ENCODE measurements at places on chromosomes 4 and X.

GRCh38 chr4:112416464-112416863, 99.5 kb downstream of the NEUROG2 start:
- no peak for DNase-seq

DNA sequence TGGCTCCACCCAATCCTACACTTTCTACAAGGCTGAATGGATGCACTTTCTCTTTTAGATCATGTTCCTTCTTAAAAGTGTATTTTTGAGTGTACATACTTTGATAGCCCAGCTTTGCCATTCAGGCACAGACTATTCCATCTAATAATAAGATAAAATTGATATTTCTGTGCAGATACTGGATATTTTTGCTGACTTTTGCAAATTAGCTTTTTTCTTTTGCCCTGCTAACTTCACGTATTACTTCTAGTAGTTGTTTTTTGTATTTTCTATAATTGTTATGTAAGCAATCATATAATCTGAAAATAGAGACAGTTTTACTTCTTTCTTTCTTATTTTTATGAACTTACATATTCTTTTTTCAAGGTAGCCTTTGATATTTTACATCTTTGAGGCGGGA, 13.5 kb upstream of the GYPA start:
- DNase-seq = no peak

DNA sequence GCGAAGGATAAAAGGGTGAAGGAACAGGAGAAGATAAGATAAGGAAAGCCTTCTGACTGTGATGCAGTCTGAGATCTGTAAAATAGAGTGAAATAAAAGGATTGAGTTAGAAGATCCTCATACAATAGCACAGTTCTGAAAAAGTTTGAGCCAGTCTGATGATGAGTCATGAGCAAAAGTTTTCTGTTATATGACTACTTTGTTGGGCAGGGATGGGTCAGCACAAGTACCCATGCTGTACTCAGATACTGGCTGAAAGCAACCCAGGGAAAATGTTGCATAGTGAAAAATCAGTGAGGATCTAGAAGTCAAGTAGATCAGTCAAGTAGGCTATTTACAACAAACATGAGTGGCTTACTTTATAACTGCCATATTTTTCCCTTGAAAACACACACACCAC, 253.5 kb downstream of the PCDH10 start:
- no peak for DNase-seq

GRCh38 chr4:26590639-26591038, 6.8 kb downstream of the TBC1D19 start:
- no peak for DNase-seq

GRCh38 chr4:27366104-27366823, 505.6 kb downstream of the STIM2 start:
- DNase-seq = no peak

- no peak for DNase-seq
Observed at GRCh38 chr4:47717188-47717587, 120.7 kb downstream of the CORIN start.

DNA sequence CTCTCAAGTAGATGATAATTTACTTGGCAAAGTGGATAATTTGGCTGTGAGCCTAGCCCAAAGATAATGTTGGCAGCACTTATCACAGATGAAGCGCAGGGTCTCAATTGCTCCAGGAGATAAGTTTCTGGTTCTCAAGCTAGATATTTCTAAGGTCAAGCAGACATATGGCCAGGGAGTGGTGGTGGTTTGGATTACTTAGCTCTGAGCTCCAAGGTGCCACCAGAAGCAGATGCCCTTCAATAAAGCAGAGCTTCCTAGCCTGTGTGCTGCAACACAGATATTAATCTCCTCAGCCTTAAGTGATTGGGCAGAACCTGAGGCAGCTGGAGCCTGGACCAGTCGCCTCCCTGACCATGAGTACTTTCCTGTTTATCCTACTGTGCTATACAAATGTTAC, 79.2 kb upstream of the NALF2 start:
- DNase-seq = no peak

DNA sequence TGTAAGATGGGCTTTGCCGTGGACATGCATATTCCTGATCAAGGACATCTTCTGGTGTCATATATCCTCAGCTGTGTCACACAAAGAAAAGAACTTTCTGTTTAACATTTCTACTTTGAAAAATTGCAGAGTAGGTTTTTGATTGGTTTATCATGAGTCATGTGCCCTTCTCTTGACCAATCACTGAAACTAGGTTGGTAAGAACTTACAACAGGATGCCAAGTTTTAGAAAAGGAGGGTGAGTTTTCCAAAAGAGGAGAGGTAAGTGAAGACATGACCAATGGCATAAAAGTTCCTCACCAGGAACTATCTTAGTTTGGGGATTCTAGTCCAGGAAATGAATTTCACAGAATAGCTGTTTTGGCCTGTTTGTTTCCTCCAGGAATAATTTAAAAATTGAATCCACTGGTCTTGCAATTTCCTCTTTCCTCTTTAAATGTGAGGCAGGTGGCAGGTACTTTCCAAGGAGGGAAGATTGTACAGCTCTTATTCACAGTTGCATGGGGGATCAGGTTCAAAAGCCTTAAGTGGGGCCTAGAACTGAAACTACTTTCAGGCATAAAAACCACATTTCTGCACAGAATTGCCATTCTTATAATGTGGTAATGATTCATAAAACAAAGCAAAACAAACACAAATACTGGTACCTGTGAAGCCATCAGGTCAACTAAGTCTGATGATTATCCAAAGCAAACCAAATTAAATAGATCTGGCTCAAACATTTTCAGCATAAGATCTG, 1114.5 kb upstream of the LCORL start:
- DNase-seq = no peak

DNA sequence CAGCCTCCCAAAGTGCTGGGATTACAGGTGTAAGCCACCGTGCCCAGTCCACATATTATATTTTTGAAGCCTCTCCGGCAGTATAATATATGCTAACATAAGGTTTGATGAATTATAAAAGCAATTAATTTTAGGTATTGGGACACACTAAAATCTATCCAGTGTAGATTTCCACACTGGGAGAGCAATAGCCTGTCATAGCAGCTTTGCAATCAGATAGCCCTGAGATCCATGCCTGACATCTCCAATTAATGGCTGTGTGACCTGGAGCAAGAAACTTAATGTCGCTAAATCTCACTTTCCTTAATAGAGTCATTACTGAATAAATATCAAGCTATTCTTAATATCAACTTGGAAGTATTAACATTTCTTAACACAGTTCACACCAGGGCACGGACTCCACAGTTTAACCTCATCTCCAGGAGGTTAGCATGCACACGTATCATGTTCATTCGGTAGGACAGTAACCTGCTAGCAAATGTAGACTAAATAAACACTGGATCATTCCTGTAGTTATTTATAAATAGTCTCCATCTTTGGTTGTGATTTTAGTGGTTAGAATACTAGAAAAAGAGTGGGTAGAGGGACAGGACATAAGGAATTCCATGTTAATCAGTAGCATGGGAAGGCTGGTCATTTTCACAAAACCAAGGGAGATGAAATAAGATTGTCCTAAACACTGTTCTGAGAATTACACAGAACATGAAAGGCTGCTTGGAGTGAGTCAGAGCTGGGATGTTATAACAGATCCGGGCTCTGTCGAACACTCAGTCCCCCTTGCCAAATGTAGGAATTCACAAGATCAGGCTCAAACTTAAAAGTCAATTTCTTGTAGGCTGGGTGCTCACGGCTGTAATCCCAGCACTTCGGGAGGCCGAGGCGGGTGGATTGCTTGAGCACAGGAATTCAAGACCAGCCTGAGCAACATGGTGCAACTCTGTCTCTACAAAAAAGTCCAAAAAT, 254.7 kb downstream of the PALLD start:
- no peak for DNase-seq

- DNase-seq = no peak
Observed at GRCh38 chrX:129780441-129781105, 824 bp downstream of the SASH3 start.

GRCh38 chr4:30763321-30763727, 43.2 kb downstream of the PCDH7 start:
- no peak for DNase-seq

GRCh38 chrX:20529711-20530110, 263.0 kb upstream of the RPS6KA3 start:
- DNase-seq = no peak

GRCh38 chr4:145805490-145805889, 125.5 kb downstream of the C4orf51 start:
- DNase-seq = no peak

DNA sequence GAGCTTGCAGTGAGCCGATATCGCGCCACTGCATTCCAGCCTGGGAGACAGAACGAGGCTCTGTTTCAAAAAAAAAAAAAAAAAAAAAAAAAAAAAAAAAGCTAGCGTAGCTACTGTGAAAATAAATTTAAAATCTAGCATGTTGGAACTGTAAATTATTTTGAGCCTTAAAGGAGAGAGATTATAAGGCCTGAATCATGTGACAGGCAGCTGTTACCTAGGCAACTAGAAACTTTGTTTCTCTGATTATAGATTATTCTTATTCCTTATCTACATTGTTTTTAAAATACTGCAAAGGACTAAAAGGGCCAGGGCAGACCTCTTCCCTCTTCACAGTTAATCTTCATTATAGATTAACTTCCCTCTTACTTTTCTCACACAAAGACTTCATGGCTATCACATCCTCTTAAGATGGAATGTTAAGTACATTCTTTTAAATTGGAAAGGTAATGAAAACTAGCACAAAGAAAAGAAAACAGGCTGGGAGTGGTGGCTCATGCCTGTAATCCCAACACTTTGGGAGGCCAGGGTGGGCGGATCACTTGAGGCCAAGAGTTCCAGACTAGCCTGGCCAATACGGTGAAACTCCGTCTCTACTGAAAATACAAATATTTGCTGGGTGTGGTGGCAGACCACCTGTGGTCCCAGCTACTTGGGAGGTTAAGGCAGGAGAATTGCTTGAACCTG, 21.1 kb upstream of the PDS5A start:
- DNase-seq = no peak

DNA sequence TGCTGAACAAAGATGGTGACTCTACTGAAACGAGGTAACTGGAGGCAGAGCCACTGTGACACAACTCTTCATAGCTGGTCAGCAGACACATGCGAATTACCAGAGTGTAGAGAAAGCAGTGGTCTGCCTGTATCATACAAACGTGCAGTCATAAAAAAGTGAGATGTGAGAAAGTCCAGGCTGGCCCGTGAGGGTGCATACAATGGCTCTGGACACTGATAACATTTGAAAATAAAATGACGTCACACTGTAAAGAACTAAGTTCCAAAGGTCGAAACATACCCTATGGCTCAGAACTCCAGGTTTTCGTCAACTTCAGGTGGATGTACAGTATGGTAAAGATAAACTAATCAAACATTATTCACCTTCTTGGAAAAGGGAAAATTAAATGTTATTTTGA, 95.7 kb downstream of the SHISA3 start:
- no peak for DNase-seq

DNA sequence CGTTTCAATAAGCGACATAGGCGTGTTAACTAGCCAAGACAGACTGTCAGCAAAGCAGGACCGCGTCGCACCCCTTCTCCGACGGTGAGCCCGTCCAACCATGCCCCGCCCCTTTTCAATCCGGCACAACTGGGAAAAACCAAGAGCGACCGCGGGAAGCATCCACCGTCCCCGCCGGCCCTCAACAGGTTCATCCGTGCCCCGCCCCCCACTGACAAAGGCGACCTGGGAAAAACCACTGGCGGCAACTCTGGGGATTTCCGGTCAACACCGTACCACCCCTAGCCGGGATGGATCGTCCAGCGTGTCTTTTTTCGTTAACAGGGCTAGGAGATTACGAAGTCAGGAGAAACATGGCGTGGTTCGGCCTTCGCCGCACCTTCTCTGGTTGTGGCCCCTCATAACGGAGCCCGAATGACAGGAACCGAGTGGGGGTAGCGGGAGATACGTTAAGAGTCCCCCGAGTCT, 377 bp downstream of the TIMM17B start:
- peak; percentile 82 for DNase-seq

DNA sequence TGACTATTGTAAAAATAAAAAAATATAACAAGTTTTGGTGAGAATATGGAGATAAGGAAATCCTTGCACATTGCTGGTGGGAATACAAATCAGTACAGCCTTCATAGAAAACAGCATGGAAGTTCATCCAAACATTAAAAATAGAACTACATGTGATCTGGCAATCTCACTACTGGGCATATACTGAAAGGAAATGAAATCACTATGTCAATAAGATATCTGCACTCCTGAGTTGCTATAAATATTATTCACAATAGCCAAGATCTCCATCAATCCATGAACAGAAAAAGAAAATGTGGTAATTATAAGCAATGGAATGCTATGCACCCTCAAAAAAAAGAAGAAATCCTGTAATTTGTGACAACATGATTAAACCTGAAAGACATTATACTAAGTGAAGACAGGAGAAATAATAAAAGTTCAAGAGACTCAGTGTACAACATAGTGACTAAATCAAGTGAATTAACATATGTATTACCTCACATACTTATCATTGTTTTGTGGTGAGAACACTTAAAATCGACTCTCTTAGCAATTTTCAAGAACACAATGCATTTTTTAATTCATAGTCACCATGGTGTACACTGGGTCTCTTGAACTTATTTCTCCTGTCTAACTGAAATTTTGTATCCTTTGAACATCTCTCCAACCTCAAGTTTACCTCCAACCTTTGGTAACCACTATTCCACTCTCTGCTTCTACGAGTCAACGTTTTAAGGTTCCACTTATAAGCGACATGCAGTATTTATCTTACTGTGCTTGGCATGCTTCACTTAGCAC, 1703.7 kb upstream of the AGA start:
- DNase-seq = no peak

GRCh38 chr4:26001413-26001812, 87.4 kb downstream of the SMIM20 start:
- DNase-seq = no peak

GRCh38 chr4:77043507-77044136, 32.2 kb downstream of the CCNI start:
- no peak for DNase-seq

GRCh38 chrX:119686087-119686691, 6.8 kb downstream of the SEPTIN6 start:
- DNase-seq = no peak

- no peak for DNase-seq
Observed at GRCh38 chr4:156290811-156291210, 337.1 kb upstream of the CTSO start.
